ENCODE measurements at places on chromosomes 2 and 18.
A peak's percentile ranks its signal among the peaks of the same experiment; 100 is the strongest.

DNA sequence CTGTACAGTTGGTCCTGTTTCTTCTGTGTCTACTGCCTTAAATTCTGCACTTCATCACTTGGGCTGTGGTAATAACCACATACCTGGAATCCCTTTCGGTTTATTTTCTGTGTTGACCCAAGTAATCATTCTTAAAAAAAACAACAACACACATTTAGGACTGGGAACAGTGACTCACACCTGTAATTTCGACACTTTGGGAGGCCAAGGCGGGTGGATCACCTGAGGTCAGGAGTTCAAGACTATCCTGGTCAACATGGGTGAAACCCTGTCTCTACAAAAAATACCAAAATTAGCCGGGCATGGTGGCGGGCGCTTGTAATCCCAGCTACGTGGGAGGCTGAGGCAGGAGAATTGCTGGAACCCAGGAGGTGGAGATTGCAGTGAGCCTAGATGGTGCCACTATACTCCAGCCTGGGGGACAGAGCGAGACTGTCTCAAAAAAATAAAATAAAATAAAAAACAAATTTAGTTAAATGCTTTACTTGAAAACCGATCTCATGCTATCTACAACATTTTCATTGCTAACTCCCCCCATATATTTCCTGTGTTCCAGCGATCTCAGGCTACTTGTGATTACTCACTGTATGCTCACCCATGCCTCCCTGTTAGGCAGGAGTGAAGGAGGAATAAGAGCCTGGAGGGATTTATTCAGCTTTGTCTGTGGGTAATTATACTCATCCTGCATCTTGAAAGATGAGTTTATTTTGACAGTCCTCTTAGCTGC, 18.2 kb downstream of the ACSL3 start:
- no peak for DNase-seq

- no peak for DNase-seq
Observed at GRCh38 chr2:150997066-150997465, 264.6 kb downstream of the RBM43 start.

GRCh38 chr2:88690591-88691338, 708 bp upstream of the RPIA start:
- DNase-seq, result peak; percentile 22

DNA sequence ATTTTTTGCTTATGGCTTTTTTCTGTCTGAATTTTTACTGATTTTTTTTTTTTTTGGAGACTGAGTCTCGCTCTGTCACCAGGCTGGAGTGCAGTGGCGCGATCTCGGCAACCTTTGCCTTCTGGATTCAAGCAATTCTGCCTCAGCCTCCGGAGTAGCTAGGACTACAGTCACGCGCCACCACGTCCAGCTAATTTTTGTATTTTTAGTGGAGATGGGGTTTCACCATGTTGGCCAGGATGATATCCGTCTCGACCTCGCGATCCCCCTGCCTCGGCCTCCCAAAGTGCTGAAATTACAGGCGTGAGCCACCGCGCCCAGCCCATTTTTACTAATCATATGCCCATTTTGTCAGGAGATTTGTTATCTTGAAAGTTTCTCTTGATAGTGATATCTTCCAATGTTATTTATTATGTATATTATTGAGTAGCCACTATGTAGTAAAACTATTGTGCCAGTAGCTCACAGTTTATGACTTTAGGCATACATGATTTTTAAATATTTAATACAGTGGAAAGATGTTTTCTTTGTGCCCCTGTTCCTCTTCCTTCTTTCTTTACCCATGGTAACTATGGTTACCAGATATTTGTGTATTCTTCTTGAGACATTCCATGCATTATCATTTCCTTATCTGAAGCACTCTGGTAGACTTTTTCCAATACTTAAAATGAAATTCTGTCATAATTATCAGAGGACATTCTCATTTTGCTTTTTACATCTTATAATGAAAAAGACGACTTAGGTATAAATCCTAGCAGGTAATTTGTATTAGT, 2.1 kb downstream of the HAT1 start:
- no peak for DNase-seq

DNA sequence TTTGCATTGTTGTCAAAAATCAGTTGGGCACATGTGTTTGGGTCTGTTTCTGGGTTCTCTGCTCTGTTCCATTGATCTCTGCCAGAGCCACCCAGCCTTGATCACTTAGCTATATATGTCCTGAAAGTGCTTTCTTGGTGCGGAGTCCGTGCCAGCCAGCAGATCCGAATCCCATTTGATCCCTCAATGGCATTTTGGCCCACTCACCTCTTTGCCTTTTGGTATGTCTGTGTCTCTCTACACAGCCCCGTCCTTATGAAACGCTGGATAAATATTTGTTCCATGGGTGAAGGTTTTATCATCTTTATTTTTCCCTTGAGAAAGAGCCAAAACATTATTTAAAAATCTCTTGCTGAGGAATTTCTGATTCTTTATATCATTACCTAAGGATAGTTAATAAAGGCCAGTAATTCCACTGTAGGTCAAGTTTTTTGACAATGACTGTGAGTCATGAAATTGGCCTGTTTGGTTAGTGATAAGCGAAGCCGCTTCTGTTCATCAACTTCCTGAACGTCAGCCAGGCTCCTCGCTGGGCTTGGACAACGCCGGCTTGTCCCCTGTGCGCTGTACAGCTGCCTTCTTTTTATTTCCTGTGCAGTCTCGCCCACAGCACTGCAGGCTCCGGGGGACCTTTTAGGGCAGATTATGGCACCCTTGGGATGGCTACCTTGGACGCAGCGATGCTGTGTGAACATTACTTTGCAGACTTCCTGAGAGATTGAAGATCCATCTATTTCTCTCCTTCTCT, 24.9 kb downstream of the MTCL1 start:
- no peak for DNase-seq

- DNase-seq, result no peak
Observed at GRCh38 chr18:10404168-10404567, 50.3 kb upstream of the APCDD1 start.

DNA sequence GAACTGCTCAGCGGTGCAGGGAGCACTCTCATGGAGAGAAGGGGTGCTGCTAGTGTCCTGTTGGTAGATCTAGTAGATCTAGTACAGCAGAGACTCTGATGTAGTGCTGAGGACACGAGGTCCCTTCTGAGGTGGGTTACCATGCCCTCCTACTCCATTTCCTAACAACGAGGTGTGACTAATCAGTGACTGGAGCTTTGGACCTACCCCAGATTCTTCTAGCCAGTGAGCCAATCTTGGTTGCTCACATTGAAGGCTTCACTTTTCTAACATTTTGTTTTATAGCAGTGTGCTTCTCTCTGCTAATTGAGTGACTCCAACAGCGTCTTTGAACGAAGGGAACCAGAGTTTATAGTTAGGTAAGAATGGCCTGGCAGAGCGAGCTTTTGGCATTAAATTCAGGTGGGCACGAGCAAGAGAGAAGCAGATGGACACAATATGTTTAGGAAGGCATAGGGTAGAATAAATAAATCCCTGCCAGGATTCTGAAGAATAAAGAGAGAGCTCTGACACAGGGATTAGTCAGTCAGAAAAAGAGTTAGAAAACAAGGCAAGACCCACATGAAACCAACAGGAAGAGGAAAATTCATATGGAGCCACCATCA, 306.0 kb upstream of the RAB12 start:
- no peak for DNase-seq

Measured in activated T-helper 9 cell treated with anti-CD3 and anti-CD28 coated beads, Interleukin-2, amount 50 U/mL, for 16 hours (primary cell).